Islet precursor cell (in vitro differentiated cells): ENCODE measurements at places on chromosomes 5 and 9.

- no peak for DNase-seq
These were observed 352.5 kb upstream of the CYLC2 start for GRCh38 chr9:102642651-102643050.

GRCh38 chr9:112065806-112066606, 109.1 kb downstream of the SUSD1 start:
- DNase-seq: peak; percentile 88

GRCh38 chr9:132584601-132585560, 2.5 kb downstream of the BARHL1 start:
- DNase-seq: peak; percentile 73

- DNase-seq: peak; percentile 9
These were observed 91.6 kb downstream of the UBE2QL1 start for GRCh38 chr5:6540111-6540827.

GRCh38 chr9:70635790-70636189, 221.3 kb upstream of the KLF9 start:
- no peak for DNase-seq

DNA sequence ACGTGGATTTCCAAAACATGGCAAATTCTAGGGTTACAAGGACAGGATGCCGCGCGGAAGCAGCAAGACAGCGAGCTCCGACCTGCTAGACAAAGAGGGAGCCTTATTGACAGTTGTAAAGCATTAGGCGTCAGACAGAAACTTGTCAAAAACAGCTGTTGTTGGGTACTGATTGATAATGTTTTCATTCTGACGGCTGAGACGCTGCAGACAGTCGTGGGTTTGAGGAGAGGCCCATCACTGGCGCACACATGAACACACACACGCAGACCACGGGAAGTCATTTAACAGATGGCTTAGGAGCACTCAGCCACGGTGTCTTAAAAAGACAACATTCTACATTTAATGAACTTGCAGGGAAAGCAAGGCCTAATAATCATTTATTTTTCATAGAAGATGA, 324.0 kb downstream of the NDUFS4 start:
- no peak for DNase-seq

- no peak for DNase-seq
These were observed 726.4 kb upstream of the GRAMD2B start for GRCh38 chr5:125696762-125697161.

GRCh38 chr9:30575218-30575617, 1809.2 kb upstream of the ACO1 start:
- DNase-seq: no peak

DNA sequence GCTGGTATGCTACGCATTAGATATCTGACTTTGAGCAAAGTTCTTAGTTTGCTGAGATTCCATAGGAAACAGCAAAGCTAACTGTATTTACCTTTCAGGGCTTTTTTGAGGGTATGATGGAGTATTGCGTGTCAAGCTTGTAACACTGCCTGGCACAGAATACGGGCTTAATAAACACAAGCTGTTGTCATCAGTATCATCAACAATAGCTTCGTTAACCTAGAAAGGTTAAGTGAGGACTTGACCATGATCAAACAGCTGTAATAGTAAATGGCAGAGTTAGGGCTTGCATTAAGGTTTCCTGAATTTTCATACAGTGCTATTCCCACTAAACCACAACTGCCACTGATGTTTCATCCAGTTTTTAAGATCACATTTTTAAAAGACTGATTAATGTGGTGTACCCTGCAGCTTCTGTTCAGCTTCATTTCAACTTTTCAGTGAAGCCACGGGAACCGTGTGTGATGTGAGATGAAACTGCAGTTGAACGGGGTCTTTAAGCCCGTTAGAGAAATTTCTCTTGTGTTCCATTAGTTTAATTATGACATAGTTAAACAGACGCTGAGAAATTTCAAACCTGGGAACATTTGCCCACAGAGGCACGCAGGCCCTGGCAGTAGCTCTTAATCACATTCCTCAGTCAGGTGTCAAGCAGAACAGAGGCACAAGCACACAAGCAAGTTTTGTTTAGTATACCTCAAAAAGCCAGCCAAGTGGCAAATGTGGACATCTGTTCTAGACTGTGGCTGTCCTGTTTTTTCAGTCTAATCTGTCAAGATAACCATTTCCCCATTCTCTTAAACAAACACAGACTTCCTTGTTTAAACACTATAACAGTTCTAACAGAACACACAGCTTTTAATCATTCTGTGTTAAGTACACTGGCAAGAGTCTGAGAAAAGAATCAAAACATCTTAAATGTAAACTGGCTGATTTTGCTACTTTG, 147.1 kb downstream of the ZNF608 start:
- DNase-seq: peak; percentile 94

DNA sequence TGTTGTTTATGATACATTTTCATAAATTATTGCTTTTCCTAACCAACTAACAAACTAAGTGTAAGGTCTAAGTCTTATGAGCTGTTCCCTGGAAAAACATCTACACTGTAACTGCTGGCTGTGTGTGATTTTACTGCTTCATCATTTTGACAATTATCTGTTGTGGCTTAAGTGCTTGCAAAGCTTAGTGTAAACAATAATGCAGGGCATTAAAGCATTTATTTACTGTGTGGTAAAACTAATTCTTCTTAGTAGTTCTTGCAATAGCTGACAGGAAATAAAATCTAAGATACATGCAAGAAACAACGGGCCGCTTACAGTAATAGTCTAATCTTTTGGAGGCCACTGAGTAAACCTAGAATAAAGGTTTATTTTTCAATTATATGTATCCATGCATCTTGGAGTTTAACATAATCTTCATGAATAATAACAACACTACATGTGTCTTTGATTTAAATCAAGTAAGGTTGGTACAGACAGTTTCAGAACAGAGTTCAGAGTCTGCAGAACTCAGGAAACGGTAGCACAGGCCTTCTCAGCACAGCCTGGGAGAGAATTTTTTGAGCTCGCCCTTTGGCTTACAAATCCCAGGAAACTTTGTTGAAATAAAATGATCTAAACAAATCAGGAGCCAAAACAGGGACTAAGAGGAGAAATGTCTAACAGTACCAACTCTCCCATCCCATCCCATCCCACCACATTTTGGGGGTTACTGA, 473.1 kb downstream of the NR2F1-AS1 start:
- no peak for DNase-seq

- DNase-seq: no peak
These were observed 18.3 kb upstream of the MSANTD3 start for GRCh38 chr9:100408546-100409175.

DNA sequence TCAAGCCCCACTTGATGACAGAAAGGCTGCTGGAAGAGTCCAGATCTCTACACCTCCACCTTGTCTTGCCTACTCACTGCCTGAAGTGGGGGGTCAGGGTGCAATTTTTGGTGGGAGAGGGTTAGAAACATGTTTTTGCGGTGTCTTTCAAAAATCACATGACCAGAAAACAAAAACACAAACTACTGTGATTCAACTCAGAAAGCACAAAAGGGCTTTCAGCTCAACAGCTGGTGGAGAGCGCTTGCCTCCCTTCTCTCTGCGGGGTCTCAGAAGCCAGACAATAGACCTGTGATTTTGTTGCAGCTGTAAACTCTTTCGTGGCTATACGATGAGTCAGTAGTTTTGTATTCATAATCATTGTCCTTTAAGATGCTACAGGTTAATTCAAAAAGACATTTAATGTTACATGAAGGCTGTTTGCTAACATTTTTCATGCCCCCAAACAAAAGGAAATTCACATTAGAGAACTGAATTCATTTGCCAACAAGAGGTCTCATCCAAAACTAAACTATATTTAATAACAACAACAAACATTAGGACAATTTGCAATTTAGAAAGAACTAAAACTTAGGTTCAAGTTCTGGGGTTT, 172.6 kb upstream of the RAI14 start:
- DNase-seq: no peak

DNA sequence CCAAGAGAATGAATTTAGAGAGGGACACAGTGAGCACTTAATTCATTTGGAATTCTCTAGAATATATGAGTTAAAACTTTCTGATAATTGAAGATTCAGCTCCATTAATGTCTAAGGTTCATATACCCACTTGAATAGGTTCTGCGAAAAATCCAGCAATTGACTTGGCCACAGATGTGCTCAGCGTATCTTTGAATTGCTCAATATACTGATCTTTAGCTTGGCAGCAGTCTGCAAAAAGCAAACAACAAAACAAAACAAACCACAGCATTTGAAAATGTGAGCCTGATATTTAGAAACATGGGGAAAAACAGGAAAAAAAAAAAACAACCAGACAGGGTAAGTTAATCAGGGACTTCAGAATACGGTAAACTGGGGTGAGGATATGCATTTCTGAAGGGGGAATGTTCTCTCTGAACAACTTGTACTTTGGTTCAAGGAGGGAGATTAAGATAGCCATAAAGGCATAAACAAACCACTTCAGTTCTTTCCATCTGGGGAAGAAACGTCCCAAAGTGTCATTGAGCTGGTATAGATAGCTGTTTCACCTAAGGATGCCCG, 21.4 kb downstream of the AGXT2 start:
- DNase-seq: no peak

DNA sequence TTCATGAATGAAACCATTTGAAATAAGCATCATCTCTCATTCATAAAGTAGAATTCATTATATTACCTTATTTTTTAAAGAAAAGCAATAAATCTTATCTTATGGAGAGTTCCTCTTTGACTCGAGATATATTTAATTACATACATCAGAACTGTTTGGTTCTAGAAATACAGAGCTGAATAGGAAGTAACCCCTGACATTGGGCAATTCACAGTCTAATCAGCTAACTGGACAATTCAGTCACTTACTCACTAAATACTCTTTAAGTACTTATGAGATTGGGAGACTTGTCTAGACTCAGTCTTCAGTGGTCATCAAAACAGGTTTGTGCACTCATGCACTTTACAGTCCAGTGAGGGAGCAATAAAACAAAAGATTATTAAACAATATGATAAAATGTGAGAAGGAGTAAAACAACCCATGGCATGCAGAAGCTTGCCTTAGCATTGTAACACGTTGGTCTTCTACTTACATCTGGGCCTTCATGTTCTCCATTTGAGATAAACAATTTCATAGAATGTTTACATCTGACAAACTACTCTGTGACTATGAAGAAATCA, 11.5 kb upstream of the FBXO38 start:
- DNase-seq: no peak

- DNase-seq: no peak
These were observed 52.2 kb downstream of the EXOSC2 start for GRCh38 chr9:130745829-130746228.

DNA sequence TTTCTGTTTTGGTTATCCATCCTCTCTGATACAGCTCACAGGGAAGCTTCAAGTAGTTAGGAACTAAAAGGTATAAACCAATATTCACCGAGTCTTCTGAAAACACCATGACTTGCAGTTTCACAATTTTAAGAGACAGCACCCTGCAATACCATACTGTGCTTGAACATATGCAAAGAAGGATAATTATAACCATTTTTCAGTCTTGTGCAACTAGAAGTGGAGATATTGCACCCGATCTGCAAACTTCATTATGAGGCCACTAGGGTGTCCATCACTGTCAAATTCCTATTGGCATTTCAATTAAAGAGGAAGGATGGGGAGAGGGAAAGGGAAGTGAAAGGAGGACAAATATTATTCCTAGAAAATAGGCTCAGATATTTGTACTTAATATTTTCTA, 32.4 kb upstream of the CEP120 start:
- DNase-seq: no peak

DNA sequence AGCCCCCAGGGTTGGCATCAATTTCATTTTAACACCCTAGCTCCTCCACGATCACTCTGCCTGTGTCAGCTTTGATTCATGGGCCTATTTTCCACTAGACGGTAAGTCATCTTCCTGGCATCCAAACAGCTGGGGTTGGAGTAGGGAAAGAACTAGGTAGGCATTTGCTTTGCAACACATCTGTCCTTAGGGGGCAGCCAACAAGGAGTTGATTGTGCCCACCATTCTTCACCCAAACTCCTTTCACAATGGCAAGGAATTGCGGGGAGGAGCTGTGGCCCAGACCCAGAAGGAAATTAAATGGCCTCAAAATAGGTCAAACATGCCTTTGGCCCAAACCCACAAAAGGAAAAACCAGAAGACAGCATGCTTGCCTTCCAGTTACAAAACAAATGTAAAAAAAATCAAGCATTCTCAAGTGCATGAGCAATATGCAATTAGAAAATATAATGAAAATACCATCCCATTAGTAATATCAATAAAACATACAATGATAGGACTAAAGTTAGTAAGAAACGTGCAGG, 71.8 kb downstream of the NRG2 start:
- DNase-seq: no peak

DNA sequence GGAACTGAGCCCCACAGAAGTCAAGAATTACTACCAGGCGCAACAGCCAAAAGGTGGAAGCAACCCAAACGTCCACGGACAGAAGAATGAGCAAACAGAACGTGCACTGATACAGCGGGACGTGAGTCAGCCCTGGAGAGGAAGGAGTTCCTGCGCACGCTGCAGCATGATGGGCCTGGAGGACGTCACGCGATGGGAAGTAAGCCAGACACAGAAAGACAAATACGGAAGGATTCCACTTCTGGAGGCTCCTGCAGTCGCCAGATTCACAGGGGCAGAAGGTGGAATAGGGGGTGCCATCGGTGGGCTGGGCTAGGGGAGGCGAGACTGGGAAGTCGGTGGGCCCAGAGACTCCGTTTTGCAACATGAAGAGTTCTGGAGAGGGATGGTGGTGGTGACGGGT, 80.3 kb upstream of the PHYKPL start:
- no peak for DNase-seq

DNA sequence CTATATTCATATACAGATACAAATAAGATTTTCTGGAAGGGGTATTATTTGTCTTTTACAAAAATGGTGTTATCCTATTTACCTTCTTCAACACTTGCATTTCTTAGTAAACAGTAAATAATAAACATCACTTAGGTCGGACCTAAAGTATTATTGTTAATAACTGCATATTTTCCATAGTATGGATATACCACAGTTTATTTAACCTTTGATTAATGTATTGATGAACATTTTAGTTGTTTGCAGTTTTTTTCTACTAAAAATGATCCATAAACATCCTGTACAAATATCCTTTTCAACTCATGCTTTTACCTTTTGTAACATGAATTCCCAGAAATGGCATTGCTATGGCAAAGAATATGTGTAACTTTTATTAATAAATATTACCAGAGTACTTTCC, 83.4 kb downstream of the NDUFAF2 start:
- no peak for DNase-seq

DNA sequence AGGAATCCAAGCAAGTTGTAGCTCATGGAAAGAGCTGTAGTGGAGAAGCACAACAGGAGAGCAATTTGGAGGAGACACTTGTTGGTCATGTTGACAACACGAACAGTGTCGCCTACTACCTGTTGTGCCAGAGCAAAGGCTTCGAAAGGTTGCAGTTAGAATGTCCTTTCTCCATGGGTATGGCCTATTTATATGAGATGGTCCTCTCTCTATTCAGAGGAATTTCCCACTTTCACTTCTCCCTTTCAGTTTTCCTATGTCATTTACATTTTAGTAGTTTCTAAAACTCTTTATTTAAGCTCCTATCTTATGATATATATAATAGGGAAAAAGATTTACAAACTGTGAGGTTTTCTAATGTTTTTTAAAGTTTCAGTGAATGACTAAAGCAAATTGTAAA, at the start of gene IFNB1:
Gene IFNB1 (minus strand): TSS at position 162 of the 400 bp plus-strand sequence. CDS start 73 bp downstream, at position 89.
- DNase-seq: no peak

GRCh38 chr9:114321759-114322158, 1.1 kb upstream of the ORM1 start:
- DNase-seq: no peak
